ENCODE measurements at places on chromosomes 7 and 10.

- no peak for DNase-seq
These were observed 34.1 kb downstream of the PTPRE start for GRCh38 chr10:127940866-127941640.

DNA sequence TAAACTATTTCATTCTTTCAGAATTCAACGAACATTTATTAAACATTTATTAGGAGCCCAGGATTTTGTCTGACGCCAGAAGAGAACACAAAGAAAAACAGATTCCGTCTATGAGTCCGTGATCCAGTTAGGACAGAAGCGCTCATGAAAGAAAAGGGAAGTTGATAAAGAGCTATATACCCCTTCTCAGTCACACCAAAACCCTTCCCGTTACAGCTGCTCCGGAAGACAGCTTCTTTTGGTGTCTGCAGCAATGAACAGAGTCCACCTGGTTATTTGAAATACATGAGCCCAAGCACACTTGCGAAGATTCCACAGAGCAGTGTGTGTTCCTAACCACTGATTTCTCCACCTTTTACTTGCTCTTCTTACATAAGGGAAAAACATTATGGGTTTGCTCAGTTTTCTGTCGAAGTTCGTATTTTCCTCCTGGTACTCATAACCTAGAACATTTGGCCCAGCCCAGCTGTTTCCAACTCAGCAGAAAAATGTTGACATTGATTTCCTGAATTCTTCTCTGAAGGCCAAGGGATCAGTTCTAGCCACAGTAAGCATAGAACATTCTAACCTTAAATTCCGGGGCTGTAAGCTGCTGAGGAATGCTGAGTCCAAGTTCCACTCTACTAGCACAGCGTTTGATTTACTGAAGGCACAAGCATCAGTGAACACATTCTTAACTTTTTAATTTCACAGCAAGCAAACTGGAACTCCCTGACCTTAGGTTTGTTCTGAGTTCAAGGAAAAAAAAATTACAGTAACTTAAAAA is 206.5 kb downstream of the SORCS1 start:
- DNase-seq = no peak

DNA sequence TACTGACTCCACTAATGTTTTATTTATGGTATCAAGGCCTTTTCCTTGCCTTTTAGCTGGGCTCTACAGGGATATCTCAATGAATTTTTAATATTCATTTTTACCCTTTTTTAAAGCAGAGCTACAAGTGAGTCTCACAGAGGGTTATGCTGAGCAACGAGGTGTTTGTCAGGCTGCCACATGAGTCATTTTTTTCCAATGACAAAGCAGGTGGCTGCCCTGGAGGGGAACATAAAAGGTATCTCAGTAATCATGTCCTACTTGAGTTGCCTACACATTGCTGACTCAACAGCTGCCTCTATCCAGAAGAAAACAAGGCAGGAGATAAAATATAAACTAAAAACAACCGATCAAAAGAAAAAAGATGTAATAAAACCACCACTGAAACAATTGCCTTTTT is 1004.9 kb upstream of the POT1 start:
- DNase-seq = no peak

GRCh38 chr7:26683277-26683676 is 181.1 kb downstream of the SKAP2 start:
- DNase-seq = no peak

DNA sequence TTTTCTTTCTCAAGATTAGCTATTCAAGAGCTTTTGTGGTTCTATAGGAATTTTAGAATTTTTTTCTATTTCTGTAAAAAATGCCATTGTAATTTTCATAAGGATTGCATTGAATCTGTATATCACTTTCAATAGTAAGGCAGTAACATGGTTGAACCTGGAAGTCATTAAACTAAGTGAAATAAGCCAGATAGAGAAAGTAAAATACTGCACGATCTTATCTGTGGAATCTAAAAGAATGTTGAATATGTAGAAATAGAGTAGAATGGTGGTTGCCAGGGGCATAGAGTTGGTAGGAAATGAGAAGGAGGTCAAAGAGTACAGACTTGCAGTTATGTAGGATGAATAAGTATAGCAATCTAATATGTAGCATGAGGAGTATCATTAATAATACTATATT is 1073.5 kb upstream of the LRRN3 start:
- no peak for DNase-seq

DNA sequence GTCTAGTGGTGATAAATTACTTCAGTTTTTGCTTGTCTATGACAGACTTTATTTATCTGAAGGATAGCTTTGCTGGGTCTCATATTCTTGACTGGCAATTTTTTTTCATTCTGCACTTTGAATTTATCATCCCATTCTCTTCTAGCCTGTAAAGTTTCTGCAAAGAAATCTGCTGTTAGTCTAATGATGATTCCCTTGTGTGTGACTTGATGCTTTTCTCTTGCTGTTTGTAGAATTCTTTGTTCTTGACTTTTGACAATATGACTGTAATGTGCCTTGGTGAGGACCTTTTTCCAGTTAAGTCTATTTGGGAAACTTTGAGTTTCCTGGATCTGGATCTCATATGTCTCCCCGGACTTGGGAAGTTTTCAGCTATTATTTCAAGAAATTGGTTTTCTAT is 59.3 kb upstream of the TMEM140 start:
- DNase-seq = no peak

DNA sequence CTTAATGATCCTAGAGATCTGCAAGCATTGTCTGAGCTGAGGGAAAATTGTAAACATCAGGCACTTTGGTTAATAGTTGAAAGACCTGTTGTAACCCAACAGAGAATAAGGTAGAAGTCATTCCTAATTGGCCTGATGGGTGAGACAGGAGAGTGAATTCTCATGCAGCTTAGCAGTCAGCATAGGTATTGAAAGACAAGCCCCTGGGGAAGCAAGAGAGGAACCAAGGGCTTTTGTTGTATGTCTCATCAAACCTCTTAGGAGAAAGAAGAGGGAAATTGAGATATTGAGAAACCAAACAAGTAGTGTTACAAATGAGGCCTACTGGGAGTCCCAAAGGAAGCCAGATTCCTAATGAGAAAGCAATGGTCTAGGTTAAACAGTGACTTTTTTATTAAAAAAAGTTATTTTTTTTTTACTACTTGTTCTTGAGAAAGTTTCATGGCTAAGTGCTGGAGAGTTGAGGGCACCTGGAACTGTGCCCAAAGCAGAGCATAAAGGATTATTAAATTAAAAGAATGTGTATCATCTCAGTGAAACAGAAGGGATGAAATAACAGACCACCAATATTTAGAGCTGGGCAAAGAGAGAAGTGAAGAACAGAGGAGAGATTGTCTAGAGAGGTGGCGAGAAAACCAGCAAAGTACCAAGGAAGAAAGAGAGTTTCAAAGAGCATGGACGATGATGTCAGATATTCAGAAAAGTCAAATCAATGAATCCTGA is 168.9 kb downstream of the CDK14 start:
- DNase-seq = no peak

DNA sequence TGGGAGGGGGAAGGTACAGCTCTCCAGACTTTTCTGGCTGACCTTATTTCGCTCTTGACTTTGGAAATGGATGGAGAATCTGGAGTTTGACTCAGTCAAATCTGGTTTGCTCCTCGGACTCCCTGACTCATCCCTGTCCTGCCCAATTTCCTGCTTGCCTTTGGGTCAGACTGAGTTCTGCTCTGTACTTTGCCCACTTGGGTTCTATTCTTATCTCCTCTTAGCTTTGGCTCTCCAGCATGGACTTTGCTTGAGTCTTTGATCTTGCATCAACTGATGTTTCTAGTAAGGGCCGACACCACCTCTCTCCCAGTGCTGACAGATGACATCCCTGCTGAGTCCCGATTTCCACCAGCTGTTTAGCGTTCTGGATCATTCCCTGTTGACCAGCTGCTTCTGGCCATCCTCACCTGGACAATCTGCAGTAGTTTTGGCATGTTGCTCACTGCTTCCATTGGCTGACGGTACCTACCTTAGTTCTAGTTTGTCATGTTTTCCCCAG is 335.3 kb downstream of the SUGCT start:
- no peak for DNase-seq

- no peak for DNase-seq
These were observed 146.5 kb upstream of the MEOX2 start for GRCh38 chr7:15832996-15833395.

DNA sequence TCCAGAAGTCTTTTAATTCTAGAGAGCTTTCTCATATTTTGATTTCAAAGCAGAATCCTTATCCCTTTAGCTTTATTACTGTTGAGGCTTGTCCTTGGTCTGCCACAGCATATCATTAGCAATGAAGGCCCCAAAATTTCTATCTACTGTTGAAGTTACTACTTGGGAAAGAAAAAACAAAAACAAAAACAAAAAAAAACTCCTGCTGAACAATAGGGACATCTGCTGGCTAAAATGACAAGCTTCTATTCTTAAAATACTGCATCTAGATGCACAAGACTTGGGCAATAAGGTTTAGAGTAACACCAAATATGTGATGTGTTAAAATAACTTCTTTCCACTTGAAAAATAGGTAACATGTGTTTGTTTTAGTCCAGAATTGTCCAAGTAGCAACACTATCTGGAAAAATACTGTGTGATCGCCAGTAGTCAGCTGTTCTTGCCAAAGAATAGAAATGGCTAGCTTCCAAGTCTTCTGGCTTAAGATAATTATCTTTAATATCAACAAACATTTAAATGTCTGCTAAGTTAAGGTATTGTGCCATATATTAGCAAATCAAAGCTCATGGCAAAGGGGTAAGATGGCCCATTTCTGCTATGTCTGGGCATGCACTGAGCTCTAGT is 3.8 kb upstream of the DMTF1 start:
- no peak for DNase-seq

GRCh38 chr10:124205432-124205831 is 112.0 kb upstream of the CHST15 start:
- DNase-seq = no peak

DNA sequence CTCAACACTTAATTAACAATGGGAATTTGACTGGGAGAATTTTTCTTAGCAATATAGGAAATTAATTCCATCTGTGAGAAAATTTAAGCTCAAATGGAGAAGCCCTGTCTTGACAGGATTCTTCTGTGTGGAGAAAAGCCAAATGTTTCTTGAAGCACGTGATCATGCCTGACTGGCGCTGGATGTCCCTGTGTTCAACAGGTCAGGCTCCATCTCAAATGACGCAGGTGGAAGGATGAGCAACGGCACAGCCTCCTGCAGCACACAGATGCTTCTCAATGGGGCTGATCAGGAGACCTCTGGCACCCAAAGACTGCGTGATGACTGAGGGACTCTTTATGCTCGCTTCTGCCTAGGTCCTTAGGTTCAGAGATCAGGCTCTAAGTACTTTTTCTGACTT is 143.8 kb downstream of the RSU1 start:
- no peak for DNase-seq

DNA sequence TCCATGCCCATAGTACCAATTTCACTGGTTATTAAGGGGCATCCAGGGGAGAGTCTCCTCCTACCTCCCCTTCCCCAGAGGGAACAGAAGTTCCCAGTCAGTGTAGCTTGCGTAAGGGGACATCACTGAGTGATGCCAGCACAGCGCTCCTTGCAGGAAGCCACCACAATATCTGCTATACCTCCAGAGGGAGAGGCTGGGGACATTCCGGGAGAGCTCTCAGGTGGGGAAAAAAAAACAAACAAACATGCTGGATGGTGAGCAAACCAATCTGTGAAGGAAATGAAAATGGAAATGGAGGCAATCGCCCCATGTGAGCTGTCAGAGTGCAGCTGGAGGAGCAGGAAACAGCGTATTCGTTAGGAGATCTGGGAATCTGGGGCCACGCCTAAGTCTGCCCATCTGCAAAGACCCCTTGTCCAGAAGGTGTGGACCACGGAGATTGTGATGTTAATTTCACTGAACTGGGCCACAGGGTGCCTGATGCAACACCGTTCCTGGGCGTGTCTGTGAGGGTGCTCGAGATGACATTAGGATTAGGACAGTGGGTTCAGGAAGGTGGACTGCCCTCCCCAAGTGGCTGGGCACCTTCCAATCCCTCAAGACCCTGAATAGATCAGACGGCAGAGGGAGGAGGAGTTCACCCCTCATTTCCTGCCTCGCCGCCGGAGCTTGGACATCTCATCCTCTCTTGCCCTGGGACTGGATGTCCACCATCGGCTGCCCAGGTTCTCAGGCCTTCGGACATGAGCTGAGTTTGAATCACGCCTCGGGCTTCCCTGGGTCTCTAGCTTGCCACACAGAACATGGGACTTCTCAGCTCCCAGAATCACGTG is 30.5 kb downstream of the GNA12 start:
- DNase-seq = no peak

GRCh38 chr7:157018997-157019608 is 8.6 kb upstream of the MNX1 start:
- DNase-seq = no peak

GRCh38 chr7:73858807-73859206 is 2.2 kb upstream of the TMEM270 start:
- DNase-seq = no peak

DNA sequence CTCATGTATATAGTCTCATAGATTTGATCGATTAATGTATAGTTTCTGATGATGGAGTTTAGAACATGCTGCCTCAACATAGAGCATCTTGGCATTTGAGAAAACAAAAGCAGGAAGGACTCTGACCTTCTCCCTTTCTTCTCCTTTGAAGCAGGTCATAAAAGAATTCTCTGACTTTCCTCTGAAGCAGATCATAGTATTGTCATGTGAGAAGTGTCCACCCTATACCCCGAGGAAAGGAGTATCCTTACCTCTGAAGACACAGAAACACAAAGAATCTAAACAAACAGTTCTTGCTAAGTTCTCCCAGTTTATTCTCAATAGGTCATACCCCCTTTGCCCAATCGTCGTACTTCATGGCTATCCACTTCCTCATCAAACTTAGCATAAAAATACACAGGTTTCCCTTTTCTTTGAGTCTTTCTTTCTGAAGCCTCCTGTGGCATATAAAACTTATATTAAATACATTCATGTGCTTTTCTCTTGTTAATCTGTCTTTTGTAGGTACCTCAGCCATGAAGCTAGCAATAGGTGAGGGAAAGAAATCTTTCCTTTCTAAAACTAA is 194.9 kb downstream of the REEP3 start:
- DNase-seq = no peak

DNA sequence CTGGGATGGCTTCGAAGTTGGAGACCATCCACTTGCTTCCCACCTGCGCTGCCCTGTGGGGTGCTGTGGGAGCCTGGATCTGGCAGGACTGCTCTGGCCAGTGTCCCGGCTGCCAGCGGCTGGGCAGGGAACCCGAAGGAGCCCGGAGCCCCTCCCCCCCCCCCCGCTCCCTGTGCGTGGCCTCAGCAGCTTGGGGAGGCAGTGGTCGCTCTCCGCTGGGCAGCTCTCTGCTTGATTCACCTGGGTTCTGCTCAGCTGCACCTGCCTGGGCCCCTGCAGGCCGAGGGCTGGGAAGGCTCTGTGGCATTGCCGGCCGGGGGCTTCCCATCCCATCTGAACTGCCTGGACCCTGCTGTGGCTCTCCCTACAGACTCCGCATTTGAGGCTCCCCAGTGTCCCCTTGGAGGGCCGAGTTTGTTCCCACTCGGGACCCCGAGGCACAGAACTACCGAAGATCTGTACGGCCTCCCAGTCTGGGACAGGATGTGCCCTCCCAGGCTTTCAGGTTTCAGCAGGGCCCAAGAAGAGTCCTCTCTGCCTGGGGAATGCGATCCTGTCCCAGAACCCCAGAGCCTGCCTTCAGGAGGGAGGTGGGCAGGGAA is 525.1 kb downstream of the TCERG1L start:
- DNase-seq = no peak

GRCh38 chr7:137609500-137609899 is 237.3 kb downstream of the DGKI start:
- no peak for DNase-seq

GRCh38 chr7:74429153-74429747 is 24.5 kb upstream of the GTF2IRD1 start:
- DNase-seq = no peak

- DNase-seq = no peak
These were observed 2.6 kb upstream of the CAV1 start for GRCh38 chr7:116522247-116522646.

- DNase-seq = no peak
These were observed 215.5 kb downstream of the SEMA3D start for GRCh38 chr7:84971360-84971759.

Data from glutamatergic neuron (in vitro differentiated cells).